ENCODE measurements at places on chromosomes 1 and 21.

GRCh38 chr1:185317886-185318310 is 855 bp upstream of the IVNS1ABP start:
- peaks cover 17% of the 10 kb centered on the region for H3K4me1 ChIP-seq
- no peaks in the 10 kb centered on the region for H3K27me3 ChIP-seq
- peak; percentile 65 for DNase-seq
- peak overlapping the region; percentile 88 for H3K4me3 ChIP-seq

DNA sequence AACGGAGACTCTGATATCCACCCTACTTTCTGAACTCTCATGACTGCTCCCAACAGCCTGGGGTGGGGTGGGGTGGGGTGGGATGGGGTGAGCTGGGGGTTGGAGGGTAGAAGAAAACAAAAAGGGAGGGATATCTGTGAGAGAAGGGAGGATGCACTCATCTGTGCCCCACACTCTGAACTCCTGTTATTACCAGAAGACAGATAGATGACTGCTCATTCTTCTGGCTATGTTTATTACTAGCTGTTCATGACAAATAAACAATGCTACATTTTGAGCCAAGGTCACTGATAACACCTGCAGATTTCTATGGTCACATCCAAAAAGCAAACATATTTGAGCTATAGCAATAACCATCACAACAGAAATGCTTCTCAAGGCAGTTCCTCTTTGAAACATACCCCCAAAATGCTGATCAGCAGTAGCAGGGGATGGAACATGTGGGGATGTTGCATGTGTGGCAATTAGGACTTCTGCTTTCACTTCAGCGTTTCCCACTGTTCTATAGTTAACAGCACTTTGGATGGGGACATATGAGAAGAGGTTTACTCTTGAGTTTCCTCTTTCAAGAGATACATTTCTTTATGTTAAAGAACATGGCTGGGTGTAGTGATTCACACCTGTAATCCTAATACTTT is 43.3 kb downstream of the GPR3 start:
- peak overlapping the region; percentile 65 for H3K27ac ChIP-seq
- H3K4me1 ChIP-seq = peaks cover 77% of the 10 kb centered on the region
- peak overlapping the region; percentile 21 for H3K4me3 ChIP-seq
- H3K27me3 ChIP-seq = no peaks in the 10 kb centered on the region
- H3K36me3 ChIP-seq = peaks cover 9% of the 10 kb centered on the region

DNA sequence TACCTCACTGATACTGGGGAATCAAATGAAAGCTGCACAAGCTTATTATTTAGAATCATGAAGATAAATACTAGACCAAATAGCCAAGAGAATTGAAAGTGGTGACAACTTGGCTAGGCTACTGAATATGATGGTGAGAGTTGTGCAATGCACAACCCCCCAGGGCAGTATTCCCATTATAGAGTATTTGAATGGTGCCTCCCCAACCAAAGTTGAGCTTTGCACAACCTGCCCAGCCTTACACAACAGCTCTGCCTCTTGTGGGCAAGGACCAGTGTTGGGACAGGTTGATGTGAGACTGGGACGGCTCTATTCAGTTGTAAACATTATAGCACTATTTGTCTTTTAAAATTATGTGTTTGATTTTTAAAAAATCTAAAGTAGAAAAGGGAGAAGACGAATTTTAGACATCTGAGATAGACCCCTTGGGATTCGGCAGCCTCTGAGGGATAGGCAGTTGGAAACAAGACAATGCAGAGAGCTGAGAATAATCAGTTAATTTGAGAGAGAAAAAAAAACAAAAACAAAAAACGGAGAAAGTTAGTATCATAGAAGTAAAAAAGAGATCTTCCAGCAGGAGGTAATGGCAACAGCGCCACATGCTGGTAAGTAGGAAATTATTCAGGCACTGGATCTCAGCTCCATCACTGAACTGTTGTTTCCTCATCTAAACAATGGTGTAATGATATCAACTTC is 91.0 kb upstream of the KCNA3 start:
- peak; percentile 42 for DNase-seq
- H3K4me3 ChIP-seq = no peak overlapping the region
- H3K4me1 ChIP-seq = peaks cover 4% of the 10 kb centered on the region
- no peaks in the 10 kb centered on the region for H3K27me3 ChIP-seq

DNA sequence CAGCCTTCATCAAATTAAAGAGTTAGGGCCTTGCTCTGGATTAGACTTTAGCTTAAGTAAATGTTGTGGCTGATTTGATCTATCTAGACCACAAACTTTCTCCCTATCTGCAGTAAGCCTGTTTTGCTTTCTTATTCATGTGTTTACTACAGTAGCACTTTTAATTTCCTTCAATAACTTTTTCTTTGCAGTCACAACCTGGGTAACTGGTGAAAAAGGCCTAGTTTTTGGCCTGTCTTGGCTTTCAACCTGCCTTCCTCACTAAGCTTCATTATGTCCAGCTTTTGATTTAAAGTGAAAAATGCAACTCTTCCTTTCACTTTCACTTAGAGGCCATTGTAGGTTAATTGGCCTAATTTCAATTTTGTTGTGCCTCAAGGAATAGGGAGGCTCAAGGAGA is 12.5 kb upstream of the LPGAT1 start:
- H3K36me3 ChIP-seq = no peaks in the 10 kb centered on the region
- no peaks in the 10 kb centered on the region for H3K27me3 ChIP-seq
- peak overlapping the region; percentile 4 for H3K4me3 ChIP-seq
- H3K4me1 ChIP-seq = no peaks in the 10 kb centered on the region

- DNase-seq = no peak
- H3K4me1 ChIP-seq = no peaks in the 10 kb centered on the region
- no peak overlapping the region for H3K4me3 ChIP-seq
- no peaks in the 10 kb centered on the region for H3K27me3 ChIP-seq
- no peak overlapping the region for H3K27ac ChIP-seq
Measured at GRCh38 chr21:46128933-46129571, 26.3 kb downstream of the FTCD start.

- no peaks in the 10 kb centered on the region for H3K36me3 ChIP-seq
- no peaks in the 10 kb centered on the region for H3K4me1 ChIP-seq
- H3K27ac ChIP-seq = no peak overlapping the region
- no peak for DNase-seq
- H3K4me3 ChIP-seq = no peak overlapping the region
Measured at GRCh38 chr1:241356187-241356518, 852 bp downstream of the RGS7 start.

DNA sequence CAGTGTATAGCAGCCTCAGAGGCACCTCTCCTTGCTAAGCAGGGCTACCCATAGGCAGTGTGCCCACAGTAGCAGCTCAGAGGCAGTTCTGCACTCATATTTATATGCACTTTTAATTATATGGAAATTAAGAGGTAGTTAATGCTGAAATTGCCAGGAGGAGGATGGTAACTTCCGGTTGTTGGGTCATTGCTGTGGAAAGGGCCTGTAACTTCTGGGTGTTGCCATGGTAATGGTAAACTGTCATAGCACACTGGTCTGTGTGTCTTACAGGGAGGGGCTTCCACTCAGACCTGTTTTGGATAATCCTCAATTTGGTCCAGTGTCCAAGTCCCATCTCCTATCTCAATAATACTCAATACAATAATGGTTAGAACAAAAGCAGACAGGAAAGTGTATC is 7.6 kb downstream of the CFH start:
- H3K27ac ChIP-seq = no peak overlapping the region
- H3K4me3 ChIP-seq = no peak overlapping the region
- no peak for DNase-seq
- H3K4me1 ChIP-seq = no peaks in the 10 kb centered on the region
- H3K36me3 ChIP-seq = no peaks in the 10 kb centered on the region
- no peaks in the 10 kb centered on the region for H3K27me3 ChIP-seq

DNA sequence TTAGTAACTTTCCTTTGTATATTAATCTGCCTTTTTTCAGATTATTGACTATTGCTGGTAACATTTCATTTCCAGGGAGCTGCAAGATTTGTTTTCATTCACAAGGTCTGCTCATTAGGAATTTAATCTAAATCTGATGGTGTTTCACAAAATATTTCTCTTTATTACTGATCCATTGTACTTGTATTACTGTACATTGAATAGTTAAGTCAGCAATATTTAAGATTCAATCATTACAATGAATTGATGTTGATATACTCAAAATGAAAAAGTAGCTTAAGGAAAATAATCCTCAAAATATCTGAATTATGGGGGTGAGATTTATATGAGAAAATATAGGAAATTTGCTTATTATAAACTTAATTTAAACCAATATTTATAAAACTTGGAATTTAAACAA is 308.6 kb upstream of the PBX1 start:
- H3K27ac ChIP-seq = no peak overlapping the region
- H3K36me3 ChIP-seq = no peaks in the 10 kb centered on the region
- no peak overlapping the region for H3K4me3 ChIP-seq

DNA sequence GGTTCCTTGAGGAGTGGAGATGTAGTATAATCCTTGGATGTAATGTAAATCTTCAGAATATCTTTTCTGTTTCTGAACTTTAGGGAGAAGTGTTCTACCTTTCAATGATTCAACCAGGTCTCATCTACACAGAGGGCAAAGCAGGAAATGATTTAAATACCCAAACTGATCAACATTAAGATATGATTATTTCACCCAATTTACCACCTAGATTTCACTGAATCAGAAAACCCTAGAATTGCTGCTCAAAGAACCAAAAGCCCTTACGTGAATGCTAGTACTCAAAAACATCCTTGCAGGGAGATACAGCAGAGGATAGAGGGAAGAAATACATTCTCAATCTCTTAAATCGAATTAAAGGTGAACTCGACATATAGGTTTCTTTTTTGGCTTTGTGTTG is 5.0 kb downstream of the RPTN start:
- no peaks in the 10 kb centered on the region for H3K27me3 ChIP-seq
- no peaks in the 10 kb centered on the region for H3K36me3 ChIP-seq
- no peak overlapping the region for H3K4me3 ChIP-seq
- H3K27ac ChIP-seq = no peak overlapping the region
